Renal cortical epithelial cell (primary cell): ENCODE measurements at places on chromosomes 5 and 9.
A peak's percentile ranks its signal among the peaks of the same experiment; 100 is the strongest.

GRCh38 chr9:90090997-90091396 lies 486.2 kb downstream of the GADD45G start:
- DNase-seq, result no peak

DNA sequence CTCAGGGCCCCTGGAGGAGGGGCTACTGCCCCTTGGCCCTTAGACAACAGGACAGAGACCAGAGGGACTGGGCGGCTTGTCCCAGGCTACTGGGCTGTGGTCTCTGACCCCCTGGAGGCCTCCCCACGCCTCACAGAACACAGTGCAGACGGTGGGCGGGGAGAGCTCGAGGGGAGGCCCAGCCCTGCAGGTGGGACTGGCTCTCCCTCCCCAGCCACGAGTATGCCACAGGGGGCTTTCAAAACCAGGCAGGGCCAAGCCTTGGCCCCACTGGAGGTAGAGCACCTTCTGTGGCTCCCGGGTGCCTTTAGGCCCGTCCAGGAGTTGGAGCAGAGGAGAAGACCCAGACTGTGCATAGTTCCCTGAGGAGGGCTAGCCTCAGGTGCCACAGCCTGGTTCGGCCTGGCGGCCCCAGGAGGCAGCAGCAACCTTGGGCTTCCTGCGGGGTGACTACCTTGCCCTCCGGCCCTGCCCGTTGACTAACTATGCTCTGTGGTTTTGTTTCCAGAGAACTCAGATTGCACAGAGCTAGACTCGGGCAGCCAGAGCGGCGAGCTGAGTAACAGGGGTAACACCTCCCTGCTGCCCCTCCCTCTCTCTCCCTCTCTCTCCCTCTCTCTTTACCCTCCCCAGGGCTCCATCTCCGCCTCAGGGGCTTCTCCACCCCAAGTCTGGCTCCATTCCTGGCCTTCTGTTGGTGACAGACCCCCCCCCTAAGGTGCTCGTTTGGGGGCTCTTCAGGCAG lies 15.5 kb downstream of the CARD19 start:
- peak; percentile 79 for DNase-seq

- DNase-seq, result no peak
Observed at GRCh38 chr5:86880344-86880743, 262.6 kb downstream of the COX7C start.

DNA sequence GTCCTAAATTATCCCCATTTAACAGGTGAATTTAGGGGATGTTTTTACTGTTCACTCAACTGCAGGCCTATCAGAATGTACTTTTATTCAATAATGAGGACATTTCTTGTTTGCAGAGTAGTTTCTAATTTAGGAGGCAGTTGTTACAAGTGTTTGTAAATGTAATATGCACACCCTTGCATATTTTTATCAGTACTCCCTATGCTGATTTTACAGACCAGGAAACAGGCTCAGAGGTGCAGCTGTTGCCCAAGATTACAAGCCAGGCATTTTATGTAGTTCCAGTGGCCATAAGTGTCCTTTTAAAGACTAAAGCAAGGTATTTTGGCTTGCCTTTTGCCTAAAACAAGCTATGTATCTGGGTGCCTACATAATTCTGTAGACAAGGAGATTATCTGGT lies 47.6 kb upstream of the BRINP1 start:
- no peak for DNase-seq
